EL (cell line): ENCODE measurements at places on chromosomes 3 and 15.

DNA sequence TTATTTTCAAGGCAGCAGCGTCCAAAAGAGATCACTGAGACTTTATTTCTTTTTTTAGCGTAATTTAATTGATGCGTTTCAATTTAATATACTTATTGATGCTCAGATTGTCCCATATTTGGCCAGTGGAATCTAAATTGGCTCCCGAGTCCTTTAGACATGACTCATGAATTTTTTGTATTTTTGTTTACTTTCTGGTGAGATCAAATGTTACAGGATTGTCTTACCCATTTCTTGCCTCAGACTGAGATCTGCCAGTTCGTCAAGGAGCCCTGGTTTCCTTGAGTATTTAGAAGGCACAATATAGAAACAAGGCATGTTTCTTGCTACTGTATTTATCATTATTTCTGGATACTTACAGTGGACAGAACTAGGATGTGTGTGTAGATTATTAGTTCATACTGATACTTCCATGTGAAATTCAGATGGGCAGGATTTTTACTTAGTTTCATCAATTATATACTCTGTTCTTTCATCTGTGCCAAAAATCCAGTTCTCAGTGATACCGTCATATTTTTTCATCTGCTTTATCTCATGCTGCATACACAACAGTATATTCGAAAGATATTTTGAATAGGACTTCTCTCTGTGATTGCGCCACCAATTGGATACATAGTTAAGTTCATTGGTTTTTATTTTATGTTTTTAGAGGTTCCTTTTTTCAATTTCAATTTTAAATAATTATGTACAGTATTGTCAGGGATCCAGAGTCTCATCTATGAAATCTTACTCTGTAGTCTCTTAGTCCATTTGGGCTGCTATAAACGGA, 436.9 kb upstream of the C2CD4B start:
- peak; percentile 29 for DNase-seq

- DNase-seq: no peak
These were observed 1021.7 kb upstream of the GBE1 start for GRCh38 chr3:82783194-82783593.

GRCh38 chr3:59775761-59776325, 726.0 kb upstream of the CFAP20DC start:
- DNase-seq: no peak

DNA sequence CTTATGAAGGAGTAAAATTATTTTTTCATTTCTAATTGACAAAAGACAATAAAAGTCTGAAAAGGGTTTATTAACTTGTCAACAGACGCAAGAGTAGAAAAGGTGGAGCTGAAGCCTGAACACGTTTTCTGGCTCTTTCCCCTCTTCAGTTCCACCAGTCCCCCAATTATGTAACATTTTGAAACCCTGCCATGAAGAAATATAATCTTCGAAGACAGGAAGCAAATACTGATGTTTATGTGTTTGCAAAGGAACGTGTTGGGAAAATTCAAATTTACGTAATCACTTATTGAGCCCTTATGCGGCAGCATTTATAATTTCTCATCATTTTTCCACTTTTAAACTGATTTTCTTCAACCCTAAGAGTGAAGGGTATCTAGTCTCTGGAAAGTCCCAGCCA, 767 bp downstream of the AP3S2 start:
- DNase-seq: no peak

DNA sequence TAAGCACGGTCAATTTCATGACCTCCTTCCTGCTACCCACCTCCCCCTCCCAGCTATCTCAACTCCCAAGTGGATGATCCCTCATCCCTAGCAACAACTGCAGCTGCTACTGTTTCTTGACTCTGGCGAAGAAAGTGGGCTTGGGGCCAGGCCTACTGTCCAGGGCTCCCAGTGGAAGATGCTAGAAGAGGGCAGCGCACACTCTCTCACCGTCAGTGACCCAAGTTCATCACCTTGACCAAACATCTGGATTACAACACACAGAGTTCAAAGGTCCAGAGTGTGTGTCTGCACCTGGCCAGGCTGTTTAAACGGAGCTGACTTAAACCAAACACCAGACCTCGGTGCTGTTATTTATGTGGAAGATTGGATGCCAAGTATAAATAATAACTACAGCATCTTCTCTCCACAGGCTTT, 385.6 kb downstream of the SHQ1 start:
- no peak for DNase-seq
